ENCODE measurements at places on chromosomes 2 and 18.
A peak's percentile ranks its signal among the peaks of the same experiment; 100 is the strongest.

DNA sequence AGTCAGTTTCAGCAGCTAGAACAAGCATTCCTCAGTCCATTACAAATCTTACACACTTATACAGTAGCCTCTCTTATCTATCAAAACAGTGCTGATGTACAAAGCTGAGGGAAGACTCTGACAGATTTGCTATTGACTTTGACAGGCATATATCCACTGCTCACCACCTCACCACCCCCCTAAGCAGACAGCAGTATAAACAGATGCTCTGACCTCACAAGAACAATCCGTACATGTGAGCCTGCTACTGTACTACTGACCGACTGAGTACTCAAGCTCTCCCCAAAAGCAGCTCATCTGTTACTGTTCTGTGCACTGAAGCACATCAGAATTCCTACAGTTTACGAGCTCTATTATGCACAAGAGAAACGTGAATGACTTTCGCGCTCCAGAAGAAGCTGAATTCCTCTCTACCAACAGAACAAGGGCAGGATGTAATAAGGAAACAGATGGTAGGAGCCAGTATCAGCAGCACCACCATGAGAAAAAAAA, 95.6 kb upstream of the PDE1A start:
- peak; percentile 66 for DNase-seq

GRCh38 chr2:18771212-18771611, 181.8 kb upstream of the NT5C1B start:
- DNase-seq: no peak

GRCh38 chr2:201784563-201784962, 3.8 kb upstream of the ALS2 start:
- no peak for DNase-seq

DNA sequence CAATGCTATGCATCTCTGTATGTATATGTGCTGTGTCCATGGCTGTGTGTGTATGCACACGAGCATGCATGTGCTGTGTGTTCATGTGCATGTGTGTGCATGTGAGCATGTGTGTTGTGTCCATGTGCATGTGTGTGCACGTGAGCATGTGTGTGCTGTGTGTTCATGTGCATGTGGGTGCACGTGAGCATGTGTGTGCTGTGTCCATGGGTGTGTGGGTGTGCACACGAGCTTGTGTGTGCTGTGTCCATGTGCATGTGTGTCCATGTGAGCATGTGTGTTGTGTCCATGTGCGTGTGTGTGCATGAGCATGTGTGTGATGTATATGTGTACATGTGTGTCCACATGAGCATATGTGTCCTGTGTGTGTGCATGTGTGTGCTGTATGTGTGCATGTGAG, 414.4 kb upstream of the SALL3 start:
- no peak for DNase-seq

DNA sequence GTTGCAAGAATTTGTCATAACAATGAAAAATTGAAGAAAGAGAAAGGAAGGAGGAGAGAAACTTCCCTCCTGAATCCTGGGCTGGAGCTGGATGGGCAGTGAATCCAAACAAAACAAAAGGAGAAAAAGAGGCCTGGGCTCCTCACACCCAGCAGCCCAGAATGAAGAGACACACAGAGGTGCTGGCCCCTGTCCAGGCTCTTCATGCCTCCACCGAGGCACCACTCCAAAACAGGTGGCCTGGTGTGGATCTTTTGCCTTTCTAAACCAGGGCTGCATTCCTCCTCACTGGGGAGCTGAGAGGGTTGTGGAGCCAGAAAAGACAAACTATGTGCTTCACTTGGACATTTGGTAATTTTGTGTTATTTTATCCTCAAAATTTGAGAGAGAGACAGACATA, 76.0 kb downstream of the FAM124B start:
- no peak for DNase-seq

DNA sequence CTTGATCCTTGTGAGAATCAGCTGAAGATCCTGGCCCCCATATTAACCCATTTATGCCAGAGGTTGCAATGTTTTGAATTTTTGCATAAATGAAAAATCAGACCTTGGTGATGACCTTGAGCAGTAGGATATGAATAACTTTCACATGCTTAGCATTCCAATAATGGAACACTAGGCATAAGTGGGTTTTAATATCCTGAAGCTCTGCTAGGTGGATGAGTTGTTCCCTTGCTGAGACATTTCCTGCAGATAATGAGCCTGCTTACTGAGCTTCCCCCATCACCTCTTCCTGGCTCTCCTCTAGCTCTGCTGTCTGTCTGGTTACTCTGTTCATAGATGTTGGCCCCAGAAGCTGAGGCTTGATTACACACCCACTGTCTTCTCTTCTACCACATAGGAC, 25.5 kb upstream of the SEC11C start:
- no peak for DNase-seq

DNA sequence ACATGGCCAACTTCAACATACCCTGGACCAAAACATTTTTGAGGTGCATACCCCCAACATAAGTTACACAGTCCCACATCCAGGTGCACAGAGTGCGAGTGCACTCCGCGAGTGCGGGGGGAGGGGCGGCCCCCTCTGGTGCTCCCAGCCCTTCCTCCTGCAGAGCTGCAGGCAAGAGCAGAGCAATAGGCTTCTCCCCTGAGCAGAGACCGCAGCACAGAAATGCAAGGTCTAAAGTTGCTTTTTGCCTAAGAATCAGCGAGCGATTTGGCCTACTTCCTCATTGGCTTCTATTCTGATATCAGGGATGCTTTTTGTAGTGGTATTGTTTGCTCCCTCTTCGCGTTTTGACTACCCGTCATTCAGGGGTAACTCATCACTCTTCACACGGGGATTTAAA, 40.6 kb downstream of the BOLA3 start:
- DNase-seq: no peak

- no peak for DNase-seq
Observed at GRCh38 chr18:53625997-53626599, 598.4 kb downstream of the MBD2 start.

GRCh38 chr2:207929923-207930322, 95.4 kb downstream of the PLEKHM3 start:
- DNase-seq: no peak

DNA sequence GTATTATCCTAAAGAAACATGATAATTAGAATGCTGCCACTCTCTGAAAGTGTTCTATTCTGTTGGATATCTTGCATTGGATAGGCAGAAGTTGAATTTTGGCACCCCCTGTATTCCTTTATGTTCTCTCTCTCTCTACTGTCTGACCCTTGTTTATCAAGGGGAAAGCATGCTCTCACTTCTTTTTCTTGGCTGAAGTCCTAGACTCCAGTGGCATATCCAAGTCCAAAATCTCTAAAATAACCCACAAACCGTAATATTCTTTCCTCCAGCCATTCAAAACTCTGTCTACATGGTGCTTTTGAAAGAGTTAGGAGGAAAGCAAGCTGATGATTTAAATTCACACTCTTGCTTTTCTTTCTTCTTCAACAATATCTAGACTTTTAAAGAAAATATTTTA, 669.7 kb downstream of the TDRD15 start:
- DNase-seq: no peak

GRCh38 chr2:107027810-107028209, 141.8 kb upstream of the ST6GAL2 start:
- DNase-seq: no peak

- DNase-seq: no peak
Observed at GRCh38 chr2:2926858-2927175, 450.8 kb downstream of the EIPR1 start.

- DNase-seq: peak; percentile 50
Observed at GRCh38 chr2:26196683-26197418, 24.0 kb downstream of the GAREM2 start.

DNA sequence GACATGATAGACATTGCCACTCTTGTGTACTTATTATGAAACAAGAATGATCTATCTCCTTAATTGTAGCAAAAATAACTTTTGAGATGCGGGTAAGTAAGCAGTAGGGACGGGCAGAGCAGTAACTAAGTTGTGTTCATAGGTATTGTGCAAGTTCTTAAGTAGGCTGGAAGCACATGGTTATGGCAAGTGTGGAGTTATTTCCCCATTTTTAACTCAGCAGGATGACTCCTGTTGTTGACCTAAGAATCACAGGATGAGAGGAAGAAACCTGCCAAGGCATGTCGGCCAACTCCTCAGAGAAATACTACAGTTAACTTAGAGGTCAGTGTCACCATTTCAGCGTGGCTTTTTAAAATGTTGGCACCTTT, 51.1 kb upstream of the FN1 start:
- no peak for DNase-seq

- DNase-seq: no peak
Observed at GRCh38 chr18:44341759-44342158, 338.9 kb upstream of the SETBP1 start.

GRCh38 chr18:3458378-3458777, 8.4 kb downstream of the TGIF1 start:
- no peak for DNase-seq

DNA sequence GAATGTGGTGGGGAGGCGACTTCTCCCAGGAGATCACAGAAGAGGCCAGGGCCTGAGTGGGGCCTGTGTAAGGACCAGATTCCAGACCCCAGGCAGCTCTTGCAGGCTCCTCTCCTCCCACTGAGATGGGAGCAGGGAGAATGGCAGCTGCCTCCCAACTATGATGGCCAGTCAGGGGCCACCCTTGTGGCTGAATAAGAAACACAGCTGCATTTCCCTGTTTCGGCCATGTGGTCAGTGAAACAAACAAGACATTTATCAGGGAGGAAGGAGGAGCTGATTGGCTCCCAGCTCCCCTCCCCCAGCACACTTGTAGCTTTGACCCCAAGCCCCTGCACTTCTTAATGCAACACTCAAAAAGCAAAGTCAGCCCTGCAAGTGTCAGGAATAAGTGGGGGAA, 143.5 kb downstream of the CELF4 start:
- DNase-seq: no peak

DNA sequence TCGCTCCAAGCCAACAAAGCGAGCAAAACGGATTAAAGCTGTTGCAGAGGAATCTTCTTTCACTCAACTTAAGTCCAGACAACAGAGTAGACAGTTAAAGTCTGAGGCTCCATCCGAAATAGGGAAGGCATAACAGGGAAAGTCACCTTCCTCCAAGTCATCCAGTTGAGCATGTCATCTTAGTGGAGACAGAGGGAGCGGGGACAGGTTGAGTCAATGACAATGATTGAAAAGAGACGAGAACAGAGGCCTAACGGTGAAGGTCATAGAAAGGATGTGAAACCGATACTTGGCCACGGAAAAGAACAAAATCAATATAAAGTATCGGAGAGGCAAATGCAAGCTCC, 455 bp downstream of the C18orf32 start:
- no peak for DNase-seq

DNA sequence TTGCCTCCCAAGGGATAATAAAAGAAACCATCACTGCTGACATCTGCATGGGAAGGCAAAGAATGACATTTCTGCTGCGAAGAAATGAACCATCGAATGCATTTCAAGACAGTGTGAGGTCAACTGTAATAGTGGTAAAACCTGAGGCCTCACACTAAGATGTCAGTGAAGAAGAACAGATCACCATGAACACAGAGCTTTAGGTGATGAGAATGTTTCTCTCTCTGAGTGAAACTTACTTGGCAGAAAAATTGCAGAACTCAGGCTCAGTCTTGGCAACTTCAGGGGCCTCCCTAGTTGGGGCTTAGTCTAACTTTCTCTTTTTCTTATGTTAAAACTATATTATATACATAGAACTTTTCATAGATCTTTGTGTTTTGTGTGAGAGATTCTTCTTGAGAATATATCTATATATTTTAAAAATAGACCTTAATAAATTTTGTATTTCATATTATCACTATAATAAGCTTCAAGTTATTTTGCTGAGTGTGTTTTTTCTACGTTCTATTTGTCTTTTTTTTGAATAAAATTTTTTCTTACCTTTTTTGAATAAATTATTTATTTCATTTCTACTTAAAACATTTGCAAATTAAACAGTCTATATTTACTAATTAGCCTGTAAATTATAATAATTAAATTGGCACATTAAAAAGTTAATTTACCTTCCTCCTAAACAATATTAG, 427.5 kb upstream of the TRIB2 start:
- DNase-seq: no peak

DNA sequence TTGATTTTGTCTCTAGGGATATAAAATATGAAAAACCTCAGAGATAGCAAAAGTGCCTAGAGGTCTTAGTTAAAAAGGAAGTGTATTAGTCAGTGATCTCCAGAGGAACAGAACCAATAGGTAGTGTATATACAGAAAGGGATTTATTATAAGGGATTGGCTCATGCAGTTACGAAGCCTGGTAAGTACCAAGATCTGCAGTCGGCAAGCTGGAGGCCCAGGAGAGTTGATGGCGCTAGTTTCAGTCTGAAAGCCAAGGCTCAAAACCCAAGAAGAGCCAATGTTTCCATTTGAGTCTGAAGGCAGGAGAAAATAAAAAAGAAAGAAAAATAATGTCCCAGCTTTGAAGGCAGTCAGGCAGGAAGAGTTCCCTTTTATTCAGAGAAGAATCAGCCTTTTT, 93.3 kb downstream of the COLEC12 start:
- no peak for DNase-seq

DNA sequence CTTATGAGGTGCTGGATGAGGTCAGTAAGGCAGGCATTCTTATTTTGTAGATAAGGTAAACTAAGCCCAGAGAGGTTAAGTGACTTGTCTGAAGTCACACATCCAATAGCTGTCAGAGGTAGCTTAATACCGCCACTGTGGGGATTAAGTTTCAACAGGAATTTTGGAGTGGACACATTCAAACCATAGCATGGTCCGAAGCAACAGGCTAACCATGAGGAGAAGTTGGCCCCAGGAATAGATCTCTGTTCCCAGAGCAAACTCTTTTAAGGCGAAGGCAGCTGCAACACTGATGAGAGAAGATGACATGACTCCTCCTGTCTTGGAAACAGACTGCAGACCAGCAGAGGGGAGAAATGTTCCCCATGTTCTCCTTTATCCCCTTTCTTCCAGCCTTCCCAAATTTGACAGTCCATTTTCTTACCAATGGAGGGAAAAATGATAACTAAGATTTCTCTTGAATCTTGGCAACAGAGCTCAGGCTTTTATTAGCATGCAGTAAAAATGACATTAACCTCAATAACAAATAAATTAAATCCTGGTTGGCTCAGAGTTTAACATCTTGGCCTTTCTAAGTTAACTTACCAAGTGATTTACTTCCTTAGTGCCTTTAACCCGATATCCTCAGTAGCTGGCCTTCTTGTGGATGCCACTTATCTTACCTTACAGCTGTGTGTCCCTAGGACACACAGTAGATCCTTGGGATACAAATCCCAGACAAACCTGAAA, 67.9 kb upstream of the STPG4 start:
- DNase-seq: no peak

- no peak for DNase-seq
Observed at GRCh38 chr2:25362434-25363145, 20.9 kb upstream of the DNMT3A start.

DNA sequence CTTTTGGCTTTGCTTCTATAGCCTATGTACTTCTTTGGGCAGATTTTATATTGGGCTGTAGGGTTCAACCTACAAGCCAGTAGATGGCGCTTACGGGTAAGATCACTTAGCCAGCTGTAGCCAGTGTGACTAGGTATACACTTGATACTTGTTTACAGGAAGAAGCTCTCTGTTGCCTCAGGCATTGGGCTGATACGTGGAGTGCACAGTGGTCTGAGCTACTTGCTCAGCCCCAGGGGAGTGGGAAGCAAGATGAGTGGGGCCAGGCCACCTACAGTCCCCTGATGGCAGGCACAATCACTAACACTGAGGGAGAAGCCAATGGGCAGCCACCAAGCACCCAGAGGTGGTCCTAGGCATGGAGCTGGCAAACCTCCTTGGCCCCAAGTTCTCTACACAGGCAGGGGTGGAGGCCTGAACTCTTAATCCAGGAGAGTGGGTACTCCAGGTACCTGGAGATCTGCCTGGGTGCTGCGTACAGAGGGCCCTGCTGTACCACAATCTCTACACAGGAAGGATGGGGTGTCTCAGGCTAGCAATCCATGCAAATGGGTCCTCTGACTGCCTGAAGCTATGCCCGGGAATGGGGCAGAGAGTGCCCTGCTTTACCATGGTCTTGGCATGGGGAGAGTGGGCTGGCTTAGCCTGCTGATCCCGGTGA, 122.2 kb downstream of the NCOA1 start:
- DNase-seq: no peak
